ENCODE measurements at places on chromosomes 4 and X.

DNA sequence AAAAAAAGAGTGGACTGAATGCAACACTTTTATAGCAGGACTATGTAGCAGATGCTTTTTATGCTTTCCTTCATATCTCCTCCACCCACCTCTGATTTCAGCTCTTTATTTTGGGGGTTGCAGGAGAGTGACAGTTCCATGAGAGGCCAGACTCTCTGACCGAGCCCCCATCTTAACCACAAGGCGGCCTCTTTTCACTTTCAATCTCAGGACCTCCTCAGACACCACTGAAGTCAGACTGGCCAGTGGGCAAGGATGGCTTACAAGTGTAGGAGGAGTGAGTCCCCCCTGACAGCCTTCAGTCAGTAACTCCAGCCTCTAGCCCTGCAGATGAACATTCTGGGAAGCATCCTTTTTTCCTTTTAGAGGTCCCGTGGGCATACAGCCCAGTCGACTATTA, 140.8 kb downstream of the FRAS1 start:
- DNase-seq = no peak

DNA sequence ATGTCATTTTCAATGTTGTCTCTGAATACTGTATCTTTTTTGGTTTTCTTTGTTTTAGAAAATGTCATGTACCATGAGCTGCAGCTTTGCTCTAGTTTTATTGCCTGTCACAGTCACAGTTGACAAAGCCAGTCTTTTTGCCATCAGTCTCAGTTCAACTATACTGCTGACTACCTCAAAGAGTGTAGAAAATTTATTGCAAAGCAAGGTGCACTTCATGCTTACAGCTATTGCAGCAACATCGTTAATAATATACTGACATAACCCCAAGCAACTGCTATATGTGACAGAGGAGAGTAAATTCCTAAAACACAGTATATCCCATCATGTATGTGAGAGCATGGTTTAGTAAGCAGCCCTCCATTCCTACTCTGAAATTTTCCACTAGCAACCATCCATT, 2022.3 kb downstream of the ARAP2 start:
- no peak for DNase-seq

DNA sequence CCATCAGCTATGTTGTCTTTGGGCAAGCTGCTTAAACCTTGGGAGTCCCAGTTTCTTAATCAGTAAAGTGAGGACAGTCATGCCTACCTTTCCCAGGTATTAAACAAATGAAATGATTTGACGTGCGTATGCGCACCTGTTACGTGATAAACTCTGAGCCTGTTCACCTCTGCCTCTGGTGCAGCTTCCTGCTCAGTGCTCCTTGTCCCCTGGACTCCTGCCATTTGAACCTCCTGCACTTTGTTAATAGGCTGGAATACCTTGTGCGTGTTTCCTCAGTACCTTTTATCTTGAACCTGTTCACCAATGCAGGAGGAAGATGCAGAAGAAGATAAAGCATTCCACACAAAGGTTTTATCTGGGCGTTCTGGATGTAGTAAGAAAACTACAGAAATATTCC, 211.9 kb downstream of the CEP135 start:
- DNase-seq = no peak

GRCh38 chr4:102180046-102180445, 165.2 kb downstream of the SLC39A8 start:
- no peak for DNase-seq

DNA sequence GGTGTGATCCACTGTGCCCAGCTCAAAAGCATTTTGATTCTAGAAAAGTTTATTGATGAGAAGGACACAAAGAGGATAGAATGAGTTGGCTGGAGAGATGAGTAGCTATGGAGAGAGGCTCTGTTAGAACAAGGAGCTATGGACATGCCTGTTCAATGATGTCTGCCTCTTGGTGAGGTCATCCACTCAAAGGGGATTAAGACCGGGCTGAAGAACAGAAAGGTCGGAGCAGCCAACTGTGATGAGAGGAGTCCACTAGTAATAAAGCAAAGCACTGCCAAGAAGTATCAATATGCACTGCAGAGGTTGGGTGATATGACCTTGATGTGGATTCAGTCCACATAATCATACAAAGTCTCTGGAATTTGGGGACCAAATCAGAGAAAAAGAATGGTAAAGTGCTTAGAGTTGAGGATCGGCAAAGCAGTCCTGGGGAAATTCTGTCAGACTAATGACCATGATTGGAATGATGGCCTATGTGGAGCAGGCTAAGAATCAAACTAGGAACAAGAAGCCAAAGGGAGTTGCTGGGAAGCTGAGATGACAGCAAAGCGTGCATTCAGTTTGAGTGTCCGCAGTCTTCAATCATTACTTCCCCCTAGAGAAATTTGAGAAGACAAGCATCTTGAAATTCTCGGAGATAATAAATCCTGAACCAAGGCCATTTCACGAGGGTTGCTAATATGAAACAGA, 55.7 kb upstream of the MMAA start:
- DNase-seq = no peak

DNA sequence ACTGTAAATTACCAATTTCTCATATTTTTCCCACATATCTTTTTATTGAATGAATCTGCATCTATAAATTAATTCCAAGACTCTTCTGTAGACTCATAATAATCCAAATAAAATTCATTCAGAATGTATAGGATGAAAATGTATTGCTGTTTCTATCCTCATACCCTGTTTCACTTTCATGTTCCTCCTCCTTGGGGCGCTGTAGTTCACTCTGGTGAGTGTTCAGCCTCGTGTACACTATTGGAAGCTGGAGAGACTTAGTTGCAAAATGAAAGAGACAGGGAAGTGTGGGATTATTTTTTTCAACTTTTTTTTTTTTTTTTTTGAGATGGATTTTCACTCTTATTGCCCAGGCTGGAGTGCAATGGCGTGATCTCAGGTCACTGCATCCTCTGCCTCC, 296.1 kb downstream of the TLL1 start:
- no peak for DNase-seq

GRCh38 chrX:26999634-27000033, 463.5 kb downstream of the PPP4R3C start:
- no peak for DNase-seq

- no peak for DNase-seq
Observed at GRCh38 chr4:175705407-175705806, 106.7 kb downstream of the GPM6A start.

DNA sequence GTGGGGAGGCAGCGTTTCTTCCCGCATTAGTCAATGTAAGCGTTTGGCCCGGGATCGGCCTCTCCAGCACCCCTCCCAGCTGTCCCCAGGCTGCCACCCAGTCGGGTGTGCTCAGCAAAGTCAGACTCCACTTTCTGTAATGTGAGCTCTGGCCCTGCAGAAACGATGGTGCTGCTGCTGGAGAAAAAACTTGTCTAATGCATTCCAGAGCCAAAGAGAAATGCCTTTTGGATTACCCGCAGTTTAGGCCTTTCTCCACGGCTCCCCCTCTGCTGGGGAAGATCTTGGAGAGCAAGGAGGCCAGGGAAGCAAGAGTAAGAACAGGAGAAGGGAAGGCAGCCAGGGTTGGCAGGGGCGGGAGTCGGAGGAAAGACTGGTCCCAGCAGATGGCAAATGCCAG, 55.2 kb downstream of the ELF4 start:
- no peak for DNase-seq

DNA sequence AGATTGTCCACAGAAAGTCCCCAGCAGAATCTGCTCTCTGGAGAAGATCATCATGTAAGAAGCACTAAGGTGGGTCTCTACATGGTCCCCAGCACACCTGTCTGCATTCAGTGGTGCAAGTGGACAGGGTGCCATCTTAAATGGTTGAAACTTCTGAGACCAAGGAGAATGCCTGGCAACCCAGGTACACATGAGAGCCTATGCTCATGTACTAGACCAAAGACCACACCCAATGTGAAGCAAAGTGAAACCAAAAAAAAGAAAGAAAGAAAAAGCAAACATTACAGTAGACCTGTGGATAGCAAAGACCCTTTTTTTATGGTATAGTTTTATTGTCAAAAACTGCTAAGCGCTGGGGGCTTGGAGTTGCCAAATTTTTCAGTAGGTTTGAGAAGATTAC, 15.0 kb downstream of the CD40LG start:
- no peak for DNase-seq

- no peak for DNase-seq
Observed at GRCh38 chrX:68753218-68753617, 75.6 kb upstream of the EFNB1 start.

DNA sequence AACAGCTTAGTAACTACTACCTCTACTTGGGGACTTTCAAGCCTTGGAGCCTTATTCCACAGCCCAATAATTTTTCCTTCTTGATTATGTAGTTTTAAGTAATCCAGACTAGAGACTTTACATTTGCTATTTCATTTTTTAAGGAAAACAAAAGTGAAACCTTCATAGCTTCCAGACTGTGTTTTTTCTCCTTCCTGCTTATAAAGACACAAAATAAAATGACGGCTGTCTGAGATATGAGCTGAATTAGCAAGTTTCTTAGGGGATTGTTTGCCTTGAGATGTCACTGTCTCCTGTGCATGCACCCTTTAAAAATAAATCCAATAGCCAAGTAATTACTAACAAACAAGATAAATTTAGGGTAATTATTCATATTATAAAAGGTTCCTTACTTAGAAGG, 78.8 kb upstream of the PACRGL start:
- DNase-seq = no peak

GRCh38 chrX:153832728-153833127, 2.4 kb upstream of the PDZD4 start:
- no peak for DNase-seq

DNA sequence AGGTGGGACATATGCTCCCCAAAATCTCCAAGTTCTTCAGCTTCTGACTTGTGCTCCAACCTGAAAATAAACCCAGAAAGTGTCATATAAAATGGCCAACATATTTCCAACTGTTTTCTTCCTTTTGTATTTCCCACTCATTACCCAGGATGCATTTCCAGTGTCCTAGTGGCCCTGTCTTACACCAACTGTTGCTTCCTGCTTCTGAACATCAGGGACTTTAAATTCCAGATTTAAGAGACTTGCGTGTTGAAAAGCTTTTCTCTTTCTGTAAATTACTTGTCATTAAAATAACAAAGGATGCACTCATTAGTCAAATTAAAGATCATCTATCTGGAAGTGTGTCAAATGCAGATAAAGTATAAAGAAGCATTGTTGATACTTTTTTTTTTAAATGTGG, 19.9 kb downstream of the MID1 start:
- DNase-seq = no peak

DNA sequence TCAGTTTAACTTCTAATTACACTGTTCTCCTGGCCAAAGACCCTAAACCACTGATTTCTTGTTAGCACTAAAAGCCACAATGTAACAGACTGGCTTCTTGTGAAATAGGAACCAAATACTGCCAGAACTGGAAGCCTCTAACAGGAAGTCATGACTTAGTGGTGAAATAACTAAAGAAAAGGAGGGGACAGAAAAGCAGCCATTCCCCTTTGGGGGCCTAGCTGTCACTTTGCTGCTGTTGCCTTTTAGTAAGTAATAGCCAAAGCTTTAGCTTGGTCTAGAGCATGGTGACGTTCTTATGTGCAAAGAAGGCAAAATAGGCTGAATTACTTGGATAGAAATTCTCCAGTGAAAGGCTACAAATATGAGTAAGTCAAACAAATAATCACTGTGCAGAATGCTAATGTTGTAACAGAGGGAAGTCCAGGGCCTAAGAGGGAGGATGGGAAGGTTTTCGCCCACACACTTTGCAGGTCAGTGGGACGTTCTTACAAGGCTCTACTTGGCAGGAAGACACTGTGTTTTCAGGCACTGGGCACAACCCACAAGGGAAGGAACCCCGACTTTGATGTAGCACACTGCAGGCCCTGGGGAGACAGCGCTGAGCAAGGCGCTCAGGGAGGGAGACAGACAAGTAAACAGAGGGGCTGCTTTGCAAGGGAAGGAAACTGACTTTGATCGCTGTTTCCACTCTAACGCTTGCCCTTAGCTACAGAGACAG, 16.7 kb downstream of the GAB3 start:
- DNase-seq = no peak

GRCh38 chr4:175944126-175944910, 121.3 kb upstream of the WDR17 start:
- no peak for DNase-seq

DNA sequence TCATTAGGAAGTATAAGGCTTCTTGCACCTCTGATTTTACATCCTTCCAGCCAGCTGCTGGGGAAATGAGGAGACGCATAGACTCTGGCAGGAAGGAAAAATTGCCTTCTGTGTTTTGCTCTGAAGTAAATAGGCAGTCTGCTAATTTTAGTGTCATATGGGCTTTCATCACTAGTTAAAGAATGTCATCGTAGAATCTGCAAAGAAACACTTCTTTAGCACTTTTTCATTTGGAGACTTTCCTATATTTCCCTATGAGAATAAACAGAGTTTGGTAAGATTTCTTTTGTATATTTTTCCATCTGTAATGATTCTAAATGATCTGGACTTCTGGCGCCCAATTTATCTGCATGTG, 3.3 kb downstream of the ADGRL3 start:
- no peak for DNase-seq

DNA sequence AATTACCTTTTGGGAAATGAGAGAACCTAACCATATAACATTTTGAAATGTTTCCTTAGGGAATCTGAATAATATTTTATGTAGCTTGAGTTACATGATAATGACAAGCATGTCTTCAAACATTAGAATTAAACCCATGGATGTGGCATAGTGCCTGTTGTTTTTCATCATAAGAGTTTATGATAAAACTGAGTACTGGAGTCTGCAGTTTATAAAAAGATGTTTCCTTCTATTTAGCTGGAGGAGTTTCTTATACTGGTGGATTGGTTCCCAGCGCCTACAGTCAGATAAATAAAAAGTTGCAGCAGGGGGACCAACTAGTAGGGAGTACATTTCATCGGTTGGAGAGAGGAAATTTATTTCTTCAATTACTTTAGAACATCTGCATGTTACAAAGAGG, 70.1 kb upstream of the PCDH18 start:
- DNase-seq = no peak

- no peak for DNase-seq
Observed at GRCh38 chr4:122528879-122529278, 72.4 kb upstream of the IL2 start.
